ENCODE measurements at places on chromosomes 16 and 17. TPM values are rescaled to one million over a fixed set of nuclear protein-coding genes. Genes with fewer than 3 reads are reported as not detected.

Gene KRTAP4-6
- not detected for total RNA-seq

Gene PRM1
- total RNA-seq: not detected

Gene GNGT2
- 3.0 TPM for total RNA-seq

Gene PERCC1
- not detected for total RNA-seq

GRCh38 chr16:52471650-52472370 lies 75.1 kb downstream of the TOX3 start:
- no peaks in the 10 kb centered on the region for H3K4me1 ChIP-seq
- no peaks in the 10 kb centered on the region for H3K36me3 ChIP-seq
- H3K27me3 ChIP-seq: no peaks in the 10 kb centered on the region
- no peak overlapping the region for H3K27ac ChIP-seq
- DNase-seq: no peak
- H3K4me3 ChIP-seq: no peak overlapping the region

GRCh38 chr16:48155926-48156789 lies at the start of gene ABCC12:
Gene ABCC12, minus strand, starts transcription at chr16:48155993. Its CDS starts 9,569 bp downstream, at chr16:48146424.
- no peaks in the 10 kb centered on the region for H3K36me3 ChIP-seq
- no peak within 1 kb of the TSS for H3K4me3 ChIP-seq
- H3K27ac ChIP-seq: no peak within 1 kb of the TSS
- DNase-seq: no peak
- H3K4me1 ChIP-seq: no peaks in the 10 kb centered on the region

DNA sequence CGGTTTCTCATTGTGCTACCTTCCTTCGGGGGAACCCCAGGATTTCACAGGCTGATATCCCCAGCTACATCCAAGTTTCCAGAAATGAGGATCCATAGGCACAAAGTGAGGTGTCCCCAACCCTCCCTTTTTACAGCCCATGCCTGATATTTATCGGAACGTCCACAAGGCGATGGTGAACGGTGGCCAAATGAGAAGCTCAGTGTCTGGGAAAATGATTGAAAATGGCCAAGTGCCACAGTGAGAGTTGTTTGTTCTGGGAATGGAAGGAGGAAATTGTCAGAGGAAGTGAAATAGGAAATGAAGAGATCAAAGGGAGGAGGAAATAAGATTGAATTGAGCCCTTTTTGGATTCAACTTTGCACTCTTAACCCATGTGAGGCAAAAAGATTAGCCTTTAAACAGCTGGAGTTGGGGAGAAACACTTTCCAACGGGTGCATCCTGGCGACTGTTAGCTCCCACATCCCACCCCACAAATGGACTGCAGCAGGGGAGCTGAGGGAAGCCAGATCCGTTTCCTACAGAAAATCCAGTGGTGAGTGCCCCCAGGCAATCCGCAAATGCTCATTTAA lies 294.4 kb upstream of the IRX5 start:
- no peak for DNase-seq
- no peak overlapping the region for H3K4me3 ChIP-seq
- H3K27ac ChIP-seq: no peak overlapping the region
- H3K36me3 ChIP-seq: no peaks in the 10 kb centered on the region
- no peaks in the 10 kb centered on the region for H3K27me3 ChIP-seq
- H3K4me1 ChIP-seq: no peaks in the 10 kb centered on the region

- H3K36me3 ChIP-seq: no peaks in the 10 kb centered on the region
- H3K27ac ChIP-seq: no peak overlapping the region
- no peaks in the 10 kb centered on the region for H3K4me1 ChIP-seq
- H3K4me3 ChIP-seq: no peak overlapping the region
Measured at GRCh38 chr16:23186171-23186570, 3.6 kb downstream of the SCNN1G start.

Data from sigmoid colon (tissue), 7 donors.